Smooth muscle cell of bladder (primary cell): ENCODE measurements at places on chromosomes 4 and X. TPM values are rescaled to one million over a fixed set of nuclear protein-coding genes. Genes with fewer than 3 reads are reported as not detected.

Gene AGTR2
- total RNA-seq, result not detected in 2 replicates

Gene POU3F4
- not detected in 2 replicates for total RNA-seq

Gene DMRTC1
- total RNA-seq, result not detected in 2 replicates

Gene XAGE1A
- total RNA-seq, result not detected in 2 replicates

Gene GAGE1
- total RNA-seq, result under 0.01 TPM in 1 of 2 replicates, not detected in the other

Gene TRO
- 7.7 and 14.0 TPM in 2 replicates for total RNA-seq

Gene MAOB
- total RNA-seq, result 0.28 and 0.55 TPM in 2 replicates

Gene CPE
- total RNA-seq, result 1.3 and 3.5 TPM in 2 replicates

Gene CXCL10
- 0.09 and 0.28 TPM in 2 replicates for total RNA-seq

Gene APOO
- 5.4 and 6.5 TPM in 2 replicates for total RNA-seq

Gene ADH7
- not detected in 2 replicates for total RNA-seq

Gene MAB21L2
- total RNA-seq, result under 0.01 TPM in 1 of 2 replicates, not detected in the other

Gene MAPK10
- total RNA-seq, result 14.4 and 26.0 TPM in 2 replicates

Gene PSAPL1
- total RNA-seq, result not detected in 2 replicates

Gene PLS3
- total RNA-seq, result 249 and 338 TPM in 2 replicates

Gene CT83
- not detected in 2 replicates for total RNA-seq

Gene IL1RAPL2
- total RNA-seq, result not detected in 2 replicates

Gene TMPRSS11E
- total RNA-seq, result not detected in 2 replicates

Gene OPRPN
- total RNA-seq, result not detected in 2 replicates

Gene ARMCX6
- 25.2 and 29.9 TPM in 2 replicates for total RNA-seq

Gene ZFP92
- total RNA-seq, result 0.14 and 0.28 TPM in 2 replicates

Gene SMIM10L2A
- 0.28 and 0.83 TPM in 2 replicates for total RNA-seq

Gene BTK
- not detected in 2 replicates for total RNA-seq

Gene TRIML2
- 0.14 and 0.18 TPM in 2 replicates for total RNA-seq

Gene SPOCK3
- total RNA-seq, result 0.43 and 1.5 TPM in 2 replicates

Gene FRMPD3
- not detected in 2 replicates for total RNA-seq

Gene ATP8A1
- 0.85 and 1.6 TPM in 2 replicates for total RNA-seq

Gene KCTD8
- total RNA-seq, result not detected in 2 replicates

Gene ATOH1
- total RNA-seq, result not detected in 2 replicates

Gene RPL9
- total RNA-seq, result 2,826 and 2,988 TPM in 2 replicates

Gene SCARB2
- 315 and 349 TPM in 2 replicates for total RNA-seq
